ENCODE measurements at places on chromosomes 5 and 9.

DNA sequence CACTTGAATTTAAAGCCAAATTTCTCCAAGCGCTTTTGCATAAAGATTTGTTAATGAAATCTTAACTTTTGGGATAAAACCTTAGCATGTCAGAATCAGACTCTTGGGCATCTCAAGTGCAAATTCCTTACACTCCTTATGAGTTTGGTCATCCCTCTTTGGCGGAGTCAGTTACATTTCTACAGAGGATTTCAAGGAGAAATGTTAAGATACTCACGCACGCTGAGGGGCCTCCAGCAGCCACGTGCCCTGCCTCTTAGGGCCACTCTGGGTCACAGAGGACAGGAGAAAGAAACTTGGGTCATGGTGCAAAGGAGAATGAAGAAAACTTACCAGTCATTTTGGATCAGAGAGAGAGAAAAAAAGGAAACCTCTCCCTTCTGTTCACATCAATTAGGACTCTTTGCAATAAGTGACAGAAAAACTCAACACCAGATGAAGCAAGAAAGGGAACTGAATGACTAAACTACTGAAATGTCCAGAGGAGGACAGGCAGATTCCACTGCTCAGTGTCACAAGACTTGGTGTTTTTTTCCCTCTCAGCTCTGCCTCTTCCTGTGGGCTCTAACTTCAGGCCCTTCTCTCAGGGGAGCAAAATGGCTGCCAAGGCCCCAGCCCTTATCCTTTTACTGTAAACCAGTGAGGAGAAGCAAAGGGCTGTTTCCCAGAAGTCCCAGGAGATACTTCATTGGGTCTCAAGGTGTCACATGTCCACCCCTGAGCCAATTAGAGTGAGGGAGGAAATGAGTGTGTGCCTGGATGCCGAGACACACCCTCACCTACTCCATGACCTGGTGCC is 63.3 kb upstream of the NFIL3 start:
- DNase-seq, result no peak

DNA sequence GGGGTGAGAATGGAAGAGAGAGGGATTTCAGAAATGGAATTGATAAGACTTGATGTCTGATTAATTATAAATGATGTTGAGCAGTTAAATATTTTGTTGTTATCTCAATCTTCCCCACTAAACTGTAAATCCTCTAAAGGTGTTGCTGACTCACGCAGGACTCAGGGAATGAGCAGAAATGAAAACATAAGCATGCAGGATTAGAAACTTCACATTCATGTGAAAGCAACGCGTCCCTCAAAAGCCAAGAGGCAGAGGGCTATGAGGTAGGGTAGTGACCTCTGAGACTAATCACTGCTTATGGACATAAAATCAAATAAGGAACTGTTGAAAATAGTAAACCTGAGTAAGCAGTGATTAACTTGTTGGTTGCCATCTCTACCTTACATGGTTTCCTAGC is 21.1 kb downstream of the ADAMTSL1 start:
- no peak for DNase-seq

DNA sequence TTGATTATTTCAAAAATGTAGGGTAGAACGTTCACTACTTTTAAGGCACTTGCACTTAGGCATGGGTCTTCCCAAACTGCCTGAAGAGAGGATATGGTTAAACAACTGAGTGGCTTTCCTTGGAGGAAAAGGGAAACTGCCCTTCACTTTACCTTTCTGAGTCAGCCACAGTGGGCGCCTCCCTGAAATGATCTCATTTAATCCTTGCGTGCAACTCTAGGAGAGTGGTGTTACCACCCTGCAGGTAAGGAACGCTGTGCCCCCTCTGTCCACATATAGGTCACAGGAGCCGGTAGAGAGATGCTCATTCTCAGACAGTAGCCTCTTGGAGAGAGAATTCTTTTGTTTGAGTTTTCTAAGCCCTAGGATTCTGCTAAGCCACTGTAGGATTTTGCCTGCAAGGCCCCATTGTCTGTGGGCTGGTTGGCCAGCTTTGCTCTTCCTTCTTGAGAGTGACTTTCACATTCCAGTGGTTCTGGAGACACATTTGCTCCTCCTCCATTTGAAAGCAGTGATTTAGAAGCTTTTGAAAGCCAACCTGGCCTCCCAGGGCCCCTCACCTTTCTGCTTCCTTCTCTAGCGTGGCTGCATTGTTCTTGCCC is 110.3 kb upstream of the CTSL start:
- DNase-seq, result no peak

GRCh38 chr5:138024117-138024516 is 8.8 kb downstream of the FAM13B start:
- DNase-seq, result no peak

- DNase-seq, result no peak
Measured at GRCh38 chr9:36898431-36899020, 135.5 kb downstream of the PAX5 start.

DNA sequence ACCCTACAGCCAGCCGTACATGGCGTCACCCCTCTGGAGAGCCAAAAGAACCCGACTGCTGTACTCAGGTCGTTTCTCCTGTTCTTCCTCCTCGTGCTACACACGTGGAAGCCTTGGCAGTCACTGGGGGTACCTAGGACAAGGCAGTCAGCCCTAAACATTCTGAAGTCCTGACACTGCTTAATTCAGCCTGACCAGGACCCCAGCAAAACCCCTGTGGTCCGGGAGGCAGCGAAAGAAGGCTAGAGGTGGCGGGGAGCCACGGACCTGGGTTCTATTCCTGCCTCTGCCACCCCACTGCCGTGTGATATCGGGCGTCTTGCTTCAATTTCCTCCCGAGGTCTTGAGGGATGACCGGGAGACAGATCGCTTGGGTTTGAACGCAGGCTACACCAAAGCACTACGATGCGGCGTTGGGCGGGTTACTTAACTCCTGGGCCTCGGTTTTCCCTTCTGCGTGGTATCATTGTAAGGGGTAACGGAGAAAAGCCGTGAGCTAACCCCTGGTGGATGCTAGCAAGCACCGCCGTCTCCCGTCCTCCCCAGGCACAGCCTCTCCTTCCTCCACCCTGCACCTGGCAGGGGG is 429 bp upstream of the ARL10 start:
- DNase-seq, result no peak

DNA sequence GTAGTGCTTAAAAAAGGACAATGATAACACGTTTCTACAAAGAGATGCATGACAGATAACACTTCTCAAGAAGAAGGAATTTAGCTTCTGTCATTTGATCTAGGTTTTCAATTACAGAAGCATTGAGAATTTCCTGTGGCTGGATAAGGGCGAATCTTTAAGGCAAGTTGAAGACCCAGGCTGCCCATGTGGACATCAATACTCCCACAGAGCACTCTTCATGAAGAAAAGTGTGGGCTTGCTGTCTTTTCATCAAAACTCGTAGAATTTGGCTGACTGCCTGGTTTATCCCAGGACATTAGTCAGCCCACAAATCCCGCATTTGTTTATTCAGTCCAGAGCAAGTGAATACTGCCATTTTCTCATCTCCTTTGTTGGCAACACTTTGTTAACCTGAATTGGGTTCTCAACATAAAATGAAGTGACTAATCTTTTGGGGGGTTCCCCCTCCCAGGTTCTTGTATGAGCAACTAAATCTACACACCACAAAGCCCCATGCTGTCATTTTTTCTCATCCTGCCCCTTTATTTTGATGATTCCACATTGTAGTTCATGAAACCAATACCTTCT is 43.4 kb upstream of the CDKN2B start:
- DNase-seq, result no peak

- no peak for DNase-seq
Measured at GRCh38 chr9:79489261-79490000, 82.3 kb upstream of the TLE4 start.

DNA sequence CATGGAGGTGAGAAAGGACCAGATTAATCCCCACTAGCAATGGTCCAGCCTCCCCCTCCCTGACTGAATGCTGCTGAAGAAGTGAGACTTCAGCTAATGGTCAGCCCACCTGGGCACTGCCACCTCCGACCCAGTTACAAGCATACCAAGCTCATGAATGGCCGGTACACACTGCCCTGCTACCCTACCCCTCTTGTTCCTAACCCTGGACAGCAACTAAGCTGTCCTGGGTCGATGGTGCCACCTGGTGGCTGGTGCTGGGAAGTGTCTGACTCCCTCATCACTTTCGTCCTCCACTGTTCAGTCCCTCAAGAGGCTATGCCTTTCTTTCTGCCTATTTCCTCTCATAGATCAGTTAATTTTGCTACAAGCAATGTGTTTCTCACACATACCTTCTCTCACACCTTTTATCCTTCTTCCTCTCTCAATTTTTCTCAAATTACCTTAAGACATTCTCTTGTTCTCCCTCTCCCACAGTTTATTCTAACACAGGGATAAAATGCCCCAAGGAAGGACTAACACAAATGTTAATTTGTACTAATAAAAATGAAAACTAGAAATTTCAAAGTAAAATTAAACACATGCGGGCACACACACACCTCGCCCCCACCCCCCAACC is 42.4 kb downstream of the PAX5 start:
- DNase-seq, result peak; percentile 67

GRCh38 chr5:14611737-14612136 is 30.1 kb downstream of the OTULINL start:
- DNase-seq, result no peak

DNA sequence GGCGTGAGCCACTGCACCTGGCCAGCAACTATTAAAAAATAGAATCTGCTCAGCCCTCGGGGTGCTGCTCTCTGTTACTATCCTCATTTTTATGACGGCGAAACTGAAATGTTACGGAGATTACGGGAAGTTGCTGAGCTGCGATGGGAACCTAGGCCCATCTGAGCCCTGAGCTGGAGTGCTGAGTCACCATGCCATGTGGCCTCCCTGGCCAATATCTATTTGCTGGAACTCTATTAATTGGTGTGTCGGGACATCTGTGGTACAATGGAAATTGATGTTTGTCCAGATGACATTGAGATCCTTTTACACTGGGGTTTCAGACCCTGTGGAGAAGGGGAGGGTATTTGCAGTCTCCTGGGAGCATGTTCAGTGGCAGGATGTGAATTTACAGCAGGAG is 8.1 kb downstream of the PRDM12 start:
- no peak for DNase-seq

DNA sequence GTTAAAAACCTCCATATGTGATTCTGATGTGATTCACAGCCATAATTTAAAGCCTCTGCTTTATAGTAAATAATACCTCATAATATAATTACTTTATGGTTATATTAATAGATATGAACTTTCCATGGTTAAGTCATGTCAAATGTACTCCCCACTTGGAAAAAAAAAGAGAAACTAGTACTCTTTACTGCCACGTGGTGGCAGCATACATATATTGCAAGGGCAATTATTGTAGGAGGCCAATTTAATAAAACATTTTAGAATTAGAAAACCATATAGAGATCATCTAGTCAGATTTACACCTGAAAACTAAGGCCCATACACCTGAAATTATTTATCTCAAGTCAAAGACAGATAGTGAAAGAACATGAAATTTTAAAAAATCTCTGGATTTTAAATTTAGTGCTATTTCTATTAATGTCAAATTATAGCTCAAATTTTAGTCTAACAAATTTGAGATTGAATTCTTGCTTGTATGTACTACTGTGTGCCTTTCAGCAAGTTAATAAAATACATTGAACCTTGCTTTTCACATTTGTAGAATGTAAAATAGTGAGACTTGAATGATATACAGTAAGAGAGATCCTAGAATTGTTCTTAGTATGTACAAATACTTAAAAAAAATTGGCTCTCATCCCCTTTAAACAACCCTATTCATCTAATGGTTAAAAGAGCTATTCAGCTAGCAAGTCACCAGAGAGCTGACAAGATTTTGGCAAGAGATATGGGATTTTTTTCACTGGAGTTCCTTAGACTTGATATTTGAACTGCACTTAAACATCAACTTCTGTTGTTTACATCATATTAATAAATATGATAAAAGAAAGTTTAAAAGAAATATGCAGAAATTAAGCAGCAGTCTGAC is 603.8 kb downstream of the TLE4 start:
- DNase-seq, result peak; percentile 62

DNA sequence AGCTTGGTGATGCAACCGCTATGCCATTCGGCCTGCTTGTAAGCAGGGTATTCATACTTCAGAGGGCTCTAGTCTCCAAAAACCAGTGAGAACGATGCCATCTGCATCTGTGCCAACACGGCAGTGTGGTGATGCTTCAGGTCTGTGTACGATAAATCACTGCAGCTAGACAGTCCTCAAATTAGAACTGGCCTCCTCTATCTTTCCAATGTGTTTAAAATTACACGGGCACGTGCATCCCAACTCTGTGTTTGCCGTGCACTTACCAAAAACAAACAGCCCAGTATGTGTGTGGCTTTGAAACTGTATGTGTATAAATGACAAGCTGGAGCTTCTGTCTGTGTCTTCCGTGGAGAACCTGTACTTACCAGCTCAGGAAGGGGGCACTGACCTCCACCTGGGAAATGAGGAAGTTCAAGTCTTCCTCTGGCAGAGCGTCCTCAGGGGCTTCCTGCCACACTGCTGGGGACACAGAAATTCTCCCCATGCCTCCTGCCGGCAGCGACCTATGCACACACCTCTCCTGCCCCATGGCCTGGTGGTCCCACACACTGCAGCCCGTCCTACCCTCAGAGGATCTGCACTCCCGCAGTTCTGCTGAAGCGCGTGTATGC is 12.3 kb downstream of the MED10 start:
- no peak for DNase-seq

GRCh38 chr9:91814753-91815152 is 135.3 kb downstream of the ROR2 start:
- DNase-seq, result no peak

DNA sequence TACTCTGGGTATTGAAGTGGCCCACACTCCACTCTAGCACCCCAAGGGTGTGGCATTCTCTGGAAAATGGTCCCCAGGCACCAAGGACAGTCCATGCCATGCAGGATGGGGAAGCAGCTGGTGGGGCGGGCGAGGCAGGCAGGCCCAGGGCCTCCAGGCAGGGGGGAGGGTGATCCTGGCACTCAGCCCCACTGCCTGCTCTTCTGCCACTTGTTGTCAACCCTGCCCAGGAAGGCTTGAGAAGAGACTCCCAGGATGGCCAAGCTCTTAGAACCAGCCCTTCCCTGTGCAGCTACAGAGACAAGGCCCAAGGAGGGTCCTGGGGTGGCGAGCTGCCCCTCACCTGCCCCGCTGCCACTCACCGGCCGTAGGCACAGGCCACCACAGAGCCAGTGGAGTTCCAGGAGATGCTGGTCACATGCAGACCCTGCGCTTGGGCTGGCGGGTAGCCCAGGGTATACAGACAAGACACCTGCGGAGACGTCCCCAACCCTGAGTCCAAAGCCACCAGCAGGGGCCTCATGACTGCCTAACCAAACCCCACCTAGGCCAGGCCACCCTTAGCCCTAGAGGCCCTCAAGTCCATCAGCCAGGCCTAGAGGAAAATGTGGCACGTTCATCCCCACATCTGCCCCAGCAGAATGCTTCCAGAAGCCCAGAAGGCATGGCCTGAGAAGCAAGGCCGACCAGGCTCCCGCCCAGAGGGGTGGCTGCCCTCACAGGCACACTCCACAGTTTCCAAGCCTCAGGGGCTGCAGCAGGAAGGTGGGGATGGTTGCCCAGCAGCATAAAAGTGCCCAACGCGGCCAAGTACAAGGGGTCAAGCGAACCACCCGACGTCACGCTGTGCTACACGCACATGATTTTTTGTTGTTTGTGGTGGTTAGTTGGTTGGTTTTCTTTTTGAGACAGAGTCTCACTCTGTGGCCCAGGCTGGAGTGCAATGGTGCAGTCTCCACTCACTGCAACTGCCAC is 19.8 kb downstream of the DYNC2I2 start:
- no peak for DNase-seq

GRCh38 chr9:72304538-72304937 is 60.5 kb downstream of the ZFAND5 start:
- DNase-seq, result no peak

All from B cell (primary cell).